Activated CD4-positive, CD25-positive, alpha-beta regulatory T cell treated with anti-CD3 and anti-CD28 coated beads, Interleukin-2, amount 50 U/mL, for 16 hours (primary cell): ENCODE measurements at places on chromosomes 3 and 15.

GRCh38 chr3:87311309-87311708 lies 34.9 kb upstream of the POU1F1 start:
- DNase-seq = no peak

DNA sequence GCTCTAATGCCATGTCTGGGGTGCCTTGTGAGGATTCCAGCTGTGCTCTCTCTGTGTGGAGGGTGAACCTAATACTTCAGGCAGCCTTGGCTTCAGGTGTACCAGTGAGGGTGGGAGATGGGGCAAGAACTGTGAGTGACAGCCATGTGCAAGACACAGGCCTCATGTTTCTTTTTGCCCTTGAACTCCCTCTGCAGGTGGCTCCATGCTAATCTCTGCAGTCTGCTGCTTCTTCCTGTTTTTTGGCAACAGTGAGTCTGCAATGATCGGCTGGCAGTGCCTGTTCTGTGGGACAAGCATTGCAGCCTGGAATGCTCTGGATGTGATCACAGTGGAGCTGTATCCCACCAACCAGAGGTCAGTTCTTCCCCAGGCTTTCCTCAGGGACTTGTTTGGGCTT lies 189.3 kb downstream of the SV2B start:
- no peak for DNase-seq

GRCh38 chr3:21752749-21753347 lies 1.8 kb upstream of the ZNF385D start:
- DNase-seq = no peak

- no peak for DNase-seq
Observed at GRCh38 chr3:38140326-38141172, 2.1 kb downstream of the MYD88 start.

- no peak for DNase-seq
Observed at GRCh38 chr3:27521179-27521871, 37.1 kb upstream of the SLC4A7 start.

DNA sequence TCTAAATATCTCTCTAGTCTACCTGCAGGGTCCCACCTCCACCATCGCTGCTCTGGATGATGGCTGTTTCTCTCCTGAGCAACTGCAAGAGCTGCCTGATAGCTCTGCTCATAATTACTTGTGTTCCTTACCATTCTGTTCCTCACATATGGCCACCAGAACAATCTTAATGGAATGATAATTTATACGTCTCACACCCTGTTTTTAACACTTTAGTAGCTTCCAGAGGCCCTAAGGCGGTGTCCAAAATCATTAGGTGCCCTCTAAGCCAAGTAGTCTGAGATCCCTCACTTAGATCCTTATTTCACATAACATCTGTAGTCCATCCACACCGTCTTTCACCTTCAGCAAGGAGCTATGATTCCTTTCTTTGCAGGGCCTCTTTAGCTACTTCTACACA lies 373.3 kb downstream of the GBE1 start:
- DNase-seq = no peak

GRCh38 chr3:99286266-99286845 lies 352.0 kb upstream of the COL8A1 start:
- DNase-seq = no peak

- no peak for DNase-seq
Observed at GRCh38 chr3:126130081-126130855, 46.3 kb upstream of the SLC41A3 start.

DNA sequence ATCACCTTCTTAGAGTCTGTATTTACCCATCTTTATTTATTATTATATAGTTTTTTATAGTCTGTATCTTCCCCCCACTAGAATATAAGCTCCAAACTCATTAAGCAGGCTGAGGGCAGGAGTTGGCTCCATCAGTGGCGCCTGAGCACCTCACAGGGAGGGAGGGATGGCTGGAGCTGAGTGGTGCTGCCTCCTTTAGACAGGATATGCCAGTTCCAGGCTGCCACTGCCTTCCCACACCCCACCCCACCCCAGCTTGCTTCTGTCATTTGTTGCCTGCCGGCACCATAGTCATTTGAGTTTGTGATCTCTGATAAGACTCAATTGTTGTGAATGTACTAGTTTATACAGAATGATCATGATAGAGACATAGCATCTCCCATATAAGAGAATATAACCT lies 85.5 kb downstream of the KLHL25 start:
- no peak for DNase-seq

GRCh38 chr15:92797168-92798052 lies 102.7 kb upstream of the CHD2 start:
- DNase-seq = no peak

- no peak for DNase-seq
Observed at GRCh38 chr3:109018828-109019227, 65.1 kb upstream of the GUCA1C start.

DNA sequence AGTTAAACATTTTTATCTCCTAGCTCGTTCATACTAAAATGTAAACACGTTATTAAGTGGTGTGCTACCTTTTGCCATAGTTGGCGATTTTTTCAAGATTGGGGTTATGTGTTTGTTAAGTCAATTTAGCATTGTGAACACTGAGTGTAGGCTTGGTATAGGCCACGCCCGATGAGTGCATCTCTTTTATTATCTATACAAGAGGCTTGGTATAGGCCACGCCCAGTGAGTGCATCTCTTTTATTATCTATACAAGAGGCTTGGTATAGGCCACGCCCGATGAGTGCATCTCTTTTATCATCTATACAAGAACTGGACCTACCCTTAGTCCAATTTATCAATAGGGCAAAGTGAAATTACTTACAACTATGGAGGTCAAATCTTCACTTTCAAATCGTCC lies 70.4 kb downstream of the NIPA2 start:
- no peak for DNase-seq

DNA sequence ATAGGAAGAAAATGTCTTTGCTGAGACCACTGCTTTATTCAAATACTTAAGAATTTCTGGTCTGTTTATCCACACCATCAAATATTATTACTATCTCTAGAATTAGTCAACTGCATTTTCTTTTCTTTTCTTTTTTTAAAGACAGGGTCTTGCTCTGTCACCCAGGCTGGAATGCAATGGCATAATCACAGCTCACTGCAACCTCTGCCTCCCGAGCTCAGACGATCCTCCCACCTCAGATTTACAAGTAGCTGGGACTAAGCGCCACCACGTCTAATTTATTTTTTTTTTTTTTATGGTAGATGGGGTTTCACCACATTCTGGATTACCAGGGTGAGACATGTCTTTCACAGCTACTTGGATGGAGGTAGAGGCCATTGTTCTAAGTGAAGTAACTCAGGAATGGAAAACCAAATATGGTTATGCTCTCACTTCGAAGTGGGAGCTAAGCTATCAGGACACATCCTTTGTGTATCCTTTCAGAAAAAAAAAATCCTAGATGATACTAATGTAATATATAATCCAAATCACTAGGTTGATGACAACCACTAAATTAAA lies 52.8 kb downstream of the STAG1 start:
- no peak for DNase-seq

DNA sequence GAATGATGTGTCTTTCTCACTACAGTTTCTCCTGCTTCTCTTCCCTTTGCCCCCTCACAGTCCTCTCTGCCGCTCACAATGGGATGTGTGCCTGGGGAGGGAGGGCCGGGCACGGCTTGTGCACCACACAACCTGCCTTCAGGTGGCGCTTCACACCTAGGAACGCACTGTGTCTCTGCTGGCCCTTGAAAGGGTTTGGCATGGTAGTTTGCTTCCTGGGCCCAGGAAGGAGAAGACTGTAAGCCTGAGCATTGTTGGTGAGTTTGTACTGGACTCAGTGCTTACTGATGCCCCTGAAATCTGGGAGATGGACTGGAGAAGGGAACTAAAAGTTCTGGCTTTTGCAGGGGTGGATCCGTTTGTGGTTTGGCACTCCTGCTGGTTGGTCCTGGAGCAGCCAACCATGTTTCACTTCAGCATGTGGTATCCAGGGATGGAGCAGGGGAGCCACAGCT lies 9.2 kb downstream of the ALPK3 start:
- no peak for DNase-seq

GRCh38 chr3:156619376-156619775 lies 55.0 kb upstream of the TIPARP start:
- no peak for DNase-seq

DNA sequence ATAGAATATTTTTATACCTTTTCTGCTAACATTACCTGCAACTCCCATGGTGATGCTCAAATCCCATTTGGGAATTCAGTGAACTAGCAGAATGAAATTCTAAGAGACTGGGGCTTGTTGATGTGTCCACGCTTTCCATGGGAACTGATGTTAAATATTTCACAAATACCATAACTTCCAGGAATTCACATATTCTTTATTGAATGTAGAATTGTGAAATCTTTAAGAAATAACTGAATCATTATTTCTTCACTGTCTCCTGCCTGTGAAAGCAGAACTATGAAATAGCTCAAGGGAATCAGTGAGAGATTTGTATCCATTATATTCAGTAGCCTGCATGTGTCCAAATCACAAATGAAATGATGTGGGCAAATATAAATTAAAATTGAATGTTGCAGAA lies 130.8 kb downstream of the SERPINI1 start:
- no peak for DNase-seq

DNA sequence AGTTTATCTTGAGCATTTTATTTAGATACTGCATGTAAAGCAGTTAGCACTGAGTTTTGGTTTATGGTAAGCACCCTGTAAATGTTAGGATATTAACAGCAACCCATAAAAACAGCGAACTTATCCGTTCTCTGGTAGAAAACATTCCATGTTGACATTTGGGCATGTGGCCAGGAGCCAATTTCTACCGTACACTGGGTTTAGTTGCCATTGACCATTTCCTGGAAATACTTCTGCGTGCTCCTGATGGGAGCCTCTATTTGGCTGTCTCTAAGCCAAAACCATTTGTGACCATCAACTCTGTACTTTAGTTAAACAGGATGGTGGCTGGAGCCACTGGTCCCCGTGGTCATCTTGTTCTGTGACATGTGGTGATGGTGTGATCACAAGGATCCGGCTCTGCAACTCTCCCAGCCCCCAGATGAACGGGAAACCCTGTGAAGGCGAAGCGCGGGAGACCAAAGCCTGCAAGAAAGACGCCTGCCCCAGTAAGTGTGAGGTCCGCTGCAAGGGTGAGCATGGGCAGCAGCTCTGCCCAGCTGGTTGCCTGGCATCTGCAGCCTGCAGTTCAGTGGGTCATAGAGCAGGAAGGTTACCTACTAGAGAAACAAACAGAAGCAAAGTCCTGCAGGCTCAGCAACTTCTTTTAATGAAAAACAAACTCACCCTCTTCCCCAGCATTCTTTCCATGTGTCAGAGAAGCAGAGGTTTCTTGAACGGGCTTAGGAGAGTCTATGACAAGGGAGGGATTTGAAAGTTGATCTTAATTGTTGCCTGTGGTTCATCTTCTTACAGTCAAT lies 7.1 kb downstream of the THBS1 start:
- no peak for DNase-seq

GRCh38 chr15:52013151-52013791 lies 5.7 kb upstream of the MAPK6 start:
- no peak for DNase-seq

DNA sequence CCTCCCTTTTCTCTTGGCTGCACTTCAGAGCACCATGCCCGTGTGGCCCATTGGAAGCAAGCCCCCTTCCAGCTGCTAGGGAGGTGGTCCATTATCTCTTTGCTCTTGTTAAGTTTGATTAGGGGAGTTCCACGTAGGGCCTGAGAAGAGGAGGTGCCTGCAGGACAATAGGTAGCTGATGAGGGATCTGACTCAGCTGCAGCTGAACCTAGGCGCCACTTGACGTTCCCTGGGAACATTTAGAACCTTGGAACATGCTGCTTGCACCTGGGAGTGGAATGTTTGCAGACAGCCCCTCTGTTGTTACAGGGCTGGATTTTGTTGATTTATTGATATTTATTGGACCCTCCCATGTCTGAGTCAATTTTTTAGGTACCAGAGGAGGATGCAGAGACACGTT lies 4.7 kb downstream of the SMAD3 start:
- DNase-seq = no peak

GRCh38 chr3:170584585-170585007 lies 1.3 kb downstream of the SLC7A14 start:
- no peak for DNase-seq

DNA sequence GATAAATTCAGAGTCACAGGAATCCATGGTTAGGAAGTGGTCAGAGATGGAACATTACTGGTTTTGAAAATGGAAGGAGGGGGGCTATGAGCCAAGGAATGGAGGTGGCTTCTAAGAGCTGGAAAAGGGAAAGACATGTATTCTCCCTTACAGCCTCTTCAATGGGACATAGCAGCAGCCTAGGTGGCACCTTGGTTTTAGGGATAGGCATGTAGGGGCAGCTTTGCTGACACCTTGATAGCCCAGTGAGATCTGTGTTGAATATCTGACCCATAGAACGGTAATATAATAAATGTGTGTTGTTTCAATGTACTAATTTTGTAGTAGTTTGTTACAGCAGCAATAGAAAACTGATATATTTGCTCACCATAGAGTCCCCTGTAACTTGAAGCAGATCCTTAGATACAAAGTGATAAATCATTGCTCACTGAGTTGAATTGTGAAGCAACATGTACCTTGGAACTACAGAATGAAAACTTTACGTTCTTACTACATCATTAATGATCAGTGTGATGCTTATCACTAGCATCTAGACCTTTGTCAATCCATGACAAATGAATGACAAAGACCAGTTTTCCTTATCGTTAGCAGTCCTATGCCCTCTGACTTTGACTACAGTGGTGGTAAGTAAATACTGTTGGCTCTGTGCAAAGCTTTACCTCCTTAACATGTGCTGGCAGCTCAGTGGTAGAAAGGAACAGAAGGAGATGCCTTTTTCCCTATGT lies 53.8 kb downstream of the TMEM45A start:
- no peak for DNase-seq

DNA sequence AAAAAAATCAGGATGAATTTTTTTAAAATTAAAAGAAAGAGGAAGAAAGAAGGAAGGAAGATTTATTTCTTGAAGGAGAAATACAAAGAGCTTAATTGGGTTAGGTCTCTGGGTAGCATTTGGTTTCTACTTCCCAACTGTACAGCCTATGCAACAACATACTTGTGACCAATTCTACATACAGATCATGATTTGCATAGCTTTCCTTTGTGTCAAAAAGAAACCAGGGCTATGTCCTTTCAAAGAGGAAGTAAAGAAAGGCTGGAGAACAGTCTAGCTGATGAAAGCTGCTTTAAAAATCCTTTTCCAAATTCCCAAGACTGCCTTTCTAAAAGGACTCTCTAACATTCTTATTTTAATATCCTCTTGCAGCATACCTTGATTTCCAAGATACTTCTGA lies 6.1 kb upstream of the HGD start:
- DNase-seq = no peak

DNA sequence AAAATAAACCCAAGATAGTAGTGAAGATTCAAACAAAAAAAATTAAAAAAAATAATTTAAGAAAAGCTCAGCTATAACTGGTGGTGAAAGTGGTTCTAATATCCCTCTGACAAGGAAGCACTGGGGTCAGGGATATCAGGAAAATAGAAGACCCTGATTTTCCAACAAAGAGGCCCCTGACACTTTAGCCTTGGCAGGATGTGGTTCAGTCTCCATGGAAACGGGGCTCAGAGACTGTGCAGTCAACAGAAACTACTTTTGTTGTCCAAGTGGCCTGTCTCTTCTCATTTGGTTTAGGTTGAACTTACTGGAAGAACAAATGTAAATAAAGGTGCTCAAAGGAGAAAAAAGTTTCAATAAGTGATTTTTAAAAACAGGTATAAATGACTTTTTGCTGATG lies 27.2 kb downstream of the INTS14 start:
- DNase-seq = peak; percentile 9

- no peak for DNase-seq
Observed at GRCh38 chr15:51048308-51048707, 46.4 kb downstream of the TNFAIP8L3 start.
